ENCODE measurements at places on chromosomes 13 and 19.

- DNase-seq, result no peak
Observed at GRCh38 chr13:74039154-74039553, 95.0 kb downstream of the KLF12 start.

- DNase-seq, result no peak
Observed at GRCh38 chr13:76936763-76937162, 11.5 kb upstream of the ACOD1 start.

DNA sequence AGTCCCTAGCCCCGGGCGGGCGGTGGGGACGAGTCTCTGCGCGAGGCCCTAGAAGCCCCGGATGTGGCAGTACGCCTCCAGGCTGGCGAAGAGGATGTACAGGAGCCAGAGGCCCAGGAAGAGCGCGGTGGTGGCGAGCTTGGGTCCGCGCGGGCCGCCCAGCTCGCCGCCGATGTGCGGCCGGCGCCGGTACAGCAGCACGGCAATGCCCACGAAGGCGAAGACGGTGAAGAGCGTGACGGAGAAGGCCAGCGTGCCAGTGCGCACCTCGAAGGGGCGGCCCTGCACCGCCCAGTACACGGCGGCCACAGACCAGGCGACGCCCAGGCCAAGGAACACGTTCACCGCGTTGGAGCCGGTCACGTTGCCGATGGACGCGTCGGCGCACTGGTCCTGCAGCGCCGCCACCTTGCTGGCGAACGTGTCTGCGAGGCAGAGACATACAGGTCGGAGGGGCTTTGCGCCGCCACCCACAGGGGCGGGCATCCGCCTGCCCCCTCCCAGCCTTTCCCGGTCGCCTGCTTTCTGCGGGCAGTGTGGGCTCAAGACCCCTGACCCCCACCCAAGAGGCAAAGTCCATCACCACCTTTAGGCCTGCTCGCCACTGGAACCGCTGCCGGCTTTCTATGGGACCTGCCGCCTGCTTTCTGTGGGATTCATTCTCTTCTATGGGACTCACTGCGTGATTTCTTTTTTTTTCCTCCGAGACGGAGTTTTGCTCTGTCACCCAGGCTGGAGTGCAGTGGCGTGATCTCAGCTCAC, 10.9 kb upstream of the MEIS3 start:
- DNase-seq, result no peak

- DNase-seq, result no peak
Observed at GRCh38 chr19:43351998-43352746, 1.3 kb upstream of the CD177 start.

DNA sequence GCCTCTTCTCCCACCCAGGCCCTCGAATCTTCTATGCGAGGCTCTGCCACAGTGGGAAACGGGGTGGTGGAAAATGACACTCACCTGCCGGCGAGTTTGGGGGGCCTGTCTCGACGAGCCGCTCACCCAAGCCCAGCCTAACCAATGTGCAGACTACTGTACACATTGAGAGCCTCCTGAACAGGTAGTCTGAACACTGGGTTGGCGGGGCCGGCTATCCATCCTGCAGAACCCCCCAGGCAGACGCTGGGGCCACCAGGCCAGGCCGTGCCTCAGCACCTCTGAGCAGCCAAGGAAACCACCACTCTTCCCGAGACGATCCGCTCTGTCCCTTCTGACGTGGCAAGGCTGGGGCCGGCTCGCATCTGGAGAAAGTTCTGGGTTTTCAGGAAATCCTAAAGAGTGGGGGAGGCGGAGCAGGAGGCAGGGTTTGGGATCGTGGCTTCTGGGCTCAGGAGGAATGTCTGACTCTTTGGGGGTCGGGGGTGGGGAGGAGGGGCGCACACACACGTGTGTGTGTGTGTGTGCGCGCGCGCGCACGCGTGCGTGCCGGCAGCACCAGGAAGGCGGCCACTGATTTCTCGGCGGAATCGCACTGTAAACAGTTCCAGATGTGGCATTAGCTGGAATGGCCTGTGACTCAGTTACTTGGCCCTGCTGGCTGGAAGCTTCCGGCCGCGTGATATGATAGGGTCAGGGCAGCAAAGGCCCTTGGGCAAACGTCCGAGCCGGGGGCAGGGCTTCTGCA, 18.5 kb downstream of the TMED1 start:
- DNase-seq, result no peak

DNA sequence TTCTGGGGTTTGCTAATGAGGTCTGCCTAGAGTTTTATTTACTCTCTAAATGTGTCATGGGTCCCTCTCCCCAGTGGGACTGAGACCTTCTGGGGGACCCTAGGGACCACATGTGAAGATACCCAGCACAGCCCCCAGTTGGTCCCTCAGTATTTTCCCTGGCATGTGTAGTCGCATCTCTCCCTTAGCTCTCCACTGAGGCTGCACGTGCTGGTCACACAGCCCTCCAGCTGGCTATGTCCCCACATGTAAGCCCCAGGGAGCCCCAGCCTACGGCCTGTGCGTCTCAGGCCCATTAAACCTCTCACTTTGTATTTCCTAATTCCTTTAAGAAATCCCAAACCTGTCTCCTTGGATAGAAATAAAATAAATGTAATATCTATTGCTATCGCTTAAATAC, 189.6 kb upstream of the TSHZ3 start:
- DNase-seq, result no peak

GRCh38 chr13:57044910-57045309, 95.8 kb upstream of the PRR20A start:
- DNase-seq, result no peak

GRCh38 chr13:21735701-21736401, 65.0 kb downstream of the FGF9 start:
- DNase-seq, result no peak

DNA sequence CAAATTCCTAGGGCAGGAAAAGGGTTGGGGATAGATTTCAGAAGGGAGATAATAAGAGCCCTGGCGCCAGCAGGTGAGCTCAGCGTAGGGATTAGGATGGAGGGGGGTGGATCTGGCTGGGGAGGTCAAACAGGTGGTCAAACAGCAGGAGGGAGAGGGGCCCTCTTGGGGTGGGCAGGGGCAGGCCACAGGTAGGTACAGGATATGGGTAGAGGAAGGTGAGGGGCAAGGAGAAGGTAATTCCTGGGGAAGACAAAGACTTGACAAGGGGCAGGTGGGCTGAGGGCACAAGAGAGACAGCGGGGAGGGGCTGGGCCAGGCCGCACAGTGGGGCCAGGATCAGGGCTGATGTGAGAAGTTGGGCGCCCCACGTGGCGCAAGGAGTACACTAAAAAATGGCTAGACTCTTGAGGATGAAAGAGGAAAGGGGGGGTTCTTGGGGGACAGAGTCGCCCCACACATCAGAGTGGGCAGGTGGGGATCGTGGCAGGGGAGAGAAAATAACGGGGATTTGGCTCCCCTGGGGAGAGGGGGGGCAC, 713 bp downstream of the KRI1 start:
- DNase-seq, result peak; percentile 76

DNA sequence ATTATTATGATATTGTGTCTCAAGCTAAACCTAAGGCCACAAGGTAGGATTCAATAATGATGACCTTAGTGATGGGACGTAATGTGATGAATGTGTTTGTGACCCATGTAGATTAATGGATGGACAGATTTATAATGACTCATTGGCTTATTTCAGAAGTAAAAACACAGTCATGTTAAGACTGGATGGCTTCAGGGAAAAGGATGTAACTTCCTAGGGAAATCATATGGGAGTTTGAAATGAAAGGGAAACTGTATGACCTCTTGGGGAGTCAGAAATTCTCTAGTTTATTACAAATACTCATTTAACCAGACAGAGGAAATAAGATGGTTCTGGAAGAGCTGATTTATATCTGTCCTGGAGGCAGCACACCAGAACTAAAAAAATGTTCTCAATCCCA, 2.9 kb downstream of the EDNRB start:
- no peak for DNase-seq

- peak; percentile 5 for DNase-seq
Observed at GRCh38 chr13:76439546-76439945, 446.7 kb downstream of the KCTD12 start.

- peak; percentile 43 for DNase-seq
Observed at GRCh38 chr13:114089341-114089740, 43.1 kb downstream of the RASA3 start.

GRCh38 chr19:2612619-2613249, 89.8 kb downstream of the GNG7 start:
- DNase-seq, result no peak

GRCh38 chr19:49639401-49640112, 386 bp downstream of the RRAS start:
- DNase-seq, result peak; percentile 21

GRCh38 chr13:26186118-26186870, 35.8 kb downstream of the RNF6 start:
- DNase-seq, result no peak

DNA sequence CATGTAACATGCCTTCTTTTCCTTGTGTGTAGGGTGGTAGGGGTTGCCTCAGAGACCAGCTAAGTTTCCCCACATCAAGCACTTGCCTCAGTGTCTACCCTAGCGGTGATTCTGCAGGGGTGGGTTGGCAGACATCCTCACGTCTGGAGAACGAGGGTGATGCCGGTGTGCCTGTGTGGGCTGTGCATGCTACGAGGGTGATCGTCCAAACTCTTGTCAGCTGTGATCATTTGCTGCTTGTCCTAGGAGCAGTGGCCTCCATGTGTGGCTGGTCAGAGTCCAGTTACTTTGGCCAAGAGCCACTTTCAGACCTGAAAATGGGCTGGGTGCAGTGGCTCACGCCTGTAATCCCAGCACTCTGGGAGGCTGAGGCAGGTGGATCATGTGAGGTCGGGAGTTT, 5.1 kb downstream of the GPI start:
- DNase-seq, result no peak

DNA sequence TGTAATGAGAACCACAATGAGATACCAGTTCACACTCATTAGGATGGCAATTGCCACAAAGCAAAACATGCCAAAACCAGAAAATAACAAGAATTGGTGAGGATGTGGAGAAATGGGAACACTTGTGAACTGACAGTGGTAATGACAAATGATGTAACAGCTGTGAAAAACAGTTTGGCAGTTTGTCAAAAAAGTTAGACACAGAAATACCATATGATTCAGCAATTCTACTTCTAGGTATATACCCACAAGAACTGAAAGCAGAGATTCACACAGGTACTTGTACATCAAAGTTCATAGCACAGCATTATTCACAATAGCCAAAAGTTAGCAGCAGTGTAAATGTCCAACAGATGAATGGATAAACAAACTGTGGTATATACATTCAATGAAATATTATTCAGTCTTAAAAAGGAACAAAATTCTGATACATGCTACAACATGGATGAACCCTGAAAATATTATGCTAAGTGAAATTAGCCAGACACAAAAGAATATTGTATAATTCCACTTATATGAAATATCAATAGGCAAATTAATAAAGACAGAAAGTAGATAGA, 96.5 kb downstream of the UGGT2 start:
- no peak for DNase-seq

- no peak for DNase-seq
Observed at GRCh38 chr19:46181388-46181779, 33.3 kb downstream of the IGFL2 start.

- DNase-seq, result no peak
Observed at GRCh38 chr13:86757236-86757978, 913.8 kb upstream of the SLITRK5 start.

GRCh38 chr13:55673910-55674309, 1466.8 kb upstream of the PRR20A start:
- no peak for DNase-seq

GRCh38 chr19:16652854-16653253, 7.1 kb downstream of the SMIM7 start:
- DNase-seq, result no peak

- DNase-seq, result no peak
Observed at GRCh38 chr19:11806354-11807098, 7.5 kb upstream of the ZNF440 start.

GRCh38 chr13:48559638-48560320, 26.9 kb upstream of the RCBTB2 start:
- DNase-seq, result no peak

DNA sequence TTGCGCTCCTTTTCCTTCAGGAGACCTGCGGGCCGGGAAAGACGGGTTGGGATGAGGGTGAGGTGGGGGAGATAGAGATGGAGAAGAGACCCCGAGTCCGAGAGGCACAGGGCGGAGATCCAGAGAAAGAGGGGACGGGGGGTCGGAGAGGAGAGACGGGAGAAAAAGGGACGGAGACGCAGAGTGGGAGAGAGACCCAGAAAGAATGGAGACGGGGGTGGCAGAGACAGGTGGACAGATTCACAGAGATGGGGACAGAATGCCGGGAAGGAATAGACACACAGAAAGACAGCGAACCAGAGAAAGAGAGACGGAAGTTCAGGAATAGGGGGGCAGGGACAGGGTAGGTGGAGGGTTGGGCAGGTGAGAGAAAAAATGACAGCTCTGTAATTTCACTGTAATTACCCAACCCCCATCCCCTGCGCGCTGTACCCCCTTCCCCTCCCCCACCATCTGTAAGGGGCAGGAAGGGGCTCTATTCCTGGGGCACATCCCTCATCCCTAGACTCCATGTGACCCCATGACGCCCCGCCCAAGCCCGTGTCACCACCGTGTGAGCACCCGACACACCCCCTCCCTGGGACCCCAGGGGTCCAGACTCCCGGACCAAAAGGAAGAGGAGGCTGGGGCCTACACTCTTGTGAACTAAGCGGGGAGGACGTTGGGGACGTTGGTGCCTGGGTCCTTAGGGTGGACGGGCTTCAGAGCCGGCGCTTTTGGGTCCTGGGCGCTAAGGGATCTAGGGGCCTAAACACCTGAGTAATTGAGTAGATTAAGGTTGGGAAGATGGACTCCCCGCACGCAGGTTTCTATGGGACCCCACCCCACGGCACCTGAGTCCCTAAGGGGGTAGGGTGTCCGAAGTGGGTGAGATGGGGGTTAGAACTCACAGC, 967 bp downstream of the DBP start:
- peak; percentile 62 for DNase-seq

GRCh38 chr19:2546128-2547032, 70.5 kb downstream of the GADD45B start:
- DNase-seq, result no peak

DNA sequence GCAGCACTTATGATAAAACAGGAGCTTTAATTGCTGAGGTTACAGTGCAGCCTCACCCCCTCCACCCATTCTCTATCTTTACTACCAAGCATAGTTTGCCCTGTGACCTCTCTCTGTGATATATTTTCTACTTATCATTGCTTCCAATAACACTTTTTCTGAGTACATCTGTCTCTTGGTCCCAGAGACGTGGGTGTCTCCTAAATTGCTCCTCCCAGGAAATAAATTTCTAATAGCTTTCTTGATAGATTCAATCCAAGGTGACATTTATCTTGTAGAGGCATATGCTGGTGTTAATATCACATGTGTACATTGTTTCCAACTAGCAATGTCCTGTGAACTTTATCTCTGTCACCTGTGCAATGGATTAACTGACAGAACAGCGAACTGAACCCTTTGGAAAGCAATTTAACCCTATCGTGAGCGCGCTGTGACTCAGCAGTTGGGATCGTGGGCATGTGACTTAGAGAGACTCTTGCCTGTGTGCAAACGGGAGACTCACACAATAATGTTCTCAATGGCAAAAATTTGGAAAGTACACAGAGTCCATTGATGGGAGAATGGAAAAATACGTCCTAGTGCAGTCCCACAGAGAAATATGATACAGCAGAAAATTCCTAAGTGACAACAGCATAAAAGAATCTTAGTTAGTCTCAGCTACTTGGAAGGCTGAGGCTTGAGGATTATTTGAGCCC, 7.0 kb upstream of the MAP2K2 start:
- peak; percentile 24 for DNase-seq

Measured in NCI-H2171 treated with DMSO at 0.1 percent for 48 hours (cell line).